ENCODE measurements at places on chromosomes 7 and 10.

DNA sequence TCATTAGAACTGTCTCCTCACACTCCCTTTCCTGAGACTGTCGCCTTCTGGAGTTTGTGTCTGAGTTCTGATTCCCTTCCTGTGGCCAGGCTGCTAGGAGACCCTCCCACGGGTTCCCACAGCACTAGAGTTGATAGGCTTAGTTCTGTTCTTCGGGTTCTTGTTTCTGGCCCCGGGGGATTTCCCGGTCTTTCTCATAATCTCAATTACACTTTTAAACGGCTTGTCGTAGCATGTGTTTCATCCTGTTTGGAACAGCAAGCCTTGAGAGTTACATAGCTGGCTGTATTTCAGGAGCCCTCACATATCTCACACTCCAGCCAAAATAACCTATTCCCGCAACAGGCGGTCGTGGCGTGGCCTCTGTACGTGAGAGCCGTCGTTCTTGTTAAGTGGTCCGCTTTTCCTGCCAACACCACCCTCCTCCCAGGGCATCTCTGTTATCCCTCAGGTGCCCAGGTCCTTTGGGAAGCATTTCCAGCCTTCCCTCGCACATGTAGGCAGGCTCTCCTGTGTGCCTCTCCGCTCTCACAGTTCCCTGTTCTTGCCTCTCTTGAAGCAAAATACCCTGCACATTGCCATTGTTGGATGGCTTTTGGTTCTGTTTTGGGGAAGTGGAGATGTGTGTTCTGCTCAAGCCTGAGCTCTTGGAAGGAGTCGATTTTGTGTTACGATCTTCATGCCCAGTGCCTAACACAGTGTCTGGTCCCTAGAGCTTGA, 46.0 kb downstream of the CDC123 start:
- no peak for DNase-seq

DNA sequence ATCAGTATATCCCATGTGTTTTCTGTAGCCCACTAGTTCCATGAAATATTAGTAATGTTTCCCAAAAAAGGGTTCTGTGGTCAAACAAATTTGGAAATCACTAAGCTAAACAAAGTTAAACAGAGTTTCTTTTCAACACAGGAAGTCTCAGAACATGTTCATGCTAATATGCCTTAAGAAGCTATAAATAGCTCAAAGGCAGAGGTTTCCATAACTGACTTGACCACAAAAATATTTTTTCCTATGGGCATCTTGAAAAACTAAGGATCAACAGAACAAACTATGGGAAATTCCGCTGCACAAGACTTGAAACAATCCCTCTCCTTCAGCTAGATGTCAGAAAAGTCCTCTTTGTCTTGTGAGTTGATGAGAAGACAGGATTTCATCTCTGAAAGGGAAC, 59.7 kb downstream of the SEM1 start:
- no peak for DNase-seq

DNA sequence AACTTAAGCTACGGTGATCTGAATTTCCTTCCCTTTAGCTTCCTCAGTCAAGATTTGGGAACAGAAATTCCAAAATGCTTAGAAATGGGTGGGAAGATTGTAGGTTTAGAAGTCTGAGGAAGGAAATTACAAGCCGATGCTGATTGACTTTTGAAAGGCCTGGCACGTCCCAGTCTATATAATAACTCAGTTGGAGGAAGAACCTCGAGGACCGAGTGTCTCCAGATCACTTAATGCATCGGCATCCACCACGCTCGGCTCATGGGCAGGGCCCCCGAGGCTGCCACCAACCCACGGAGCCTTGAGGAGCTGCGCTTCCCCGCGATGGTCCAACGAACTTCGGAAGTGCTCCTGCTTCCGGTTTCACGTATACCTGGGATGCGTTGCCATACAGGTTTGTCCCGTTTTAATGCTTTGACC, 10.4 kb upstream of the SP8 start:
- DNase-seq = peak; percentile 45

GRCh38 chr7:155574556-155575290, 28.4 kb upstream of the CNPY1 start:
- DNase-seq = no peak

GRCh38 chr7:107564553-107565298, 955 bp downstream of the DUS4L start:
- DNase-seq = no peak

GRCh38 chr7:8152489-8153192, 109.3 kb downstream of the ICA1 start:
- DNase-seq = no peak

DNA sequence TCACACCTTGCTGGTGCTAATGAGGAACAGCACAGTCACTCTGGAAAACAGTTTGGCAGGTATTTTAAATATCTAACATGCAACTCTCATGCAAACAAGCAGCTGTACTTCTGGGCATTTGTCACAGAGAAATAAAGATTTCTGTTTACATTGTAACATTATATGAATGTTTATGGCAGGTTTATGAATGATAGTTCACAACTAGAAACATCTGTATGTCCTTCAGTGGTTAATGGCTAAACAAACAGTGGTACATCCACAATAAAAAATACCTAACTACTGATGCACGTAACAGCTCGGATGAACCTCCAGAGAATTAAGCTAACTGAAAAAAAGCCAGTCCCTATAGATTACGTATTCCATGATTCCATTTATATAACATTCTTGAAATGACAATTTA, 109.6 kb downstream of the GPR37 start:
- DNase-seq = no peak

- no peak for DNase-seq
Observed at GRCh38 chr7:134908289-134908688, 78.0 kb upstream of the AGBL3 start.

DNA sequence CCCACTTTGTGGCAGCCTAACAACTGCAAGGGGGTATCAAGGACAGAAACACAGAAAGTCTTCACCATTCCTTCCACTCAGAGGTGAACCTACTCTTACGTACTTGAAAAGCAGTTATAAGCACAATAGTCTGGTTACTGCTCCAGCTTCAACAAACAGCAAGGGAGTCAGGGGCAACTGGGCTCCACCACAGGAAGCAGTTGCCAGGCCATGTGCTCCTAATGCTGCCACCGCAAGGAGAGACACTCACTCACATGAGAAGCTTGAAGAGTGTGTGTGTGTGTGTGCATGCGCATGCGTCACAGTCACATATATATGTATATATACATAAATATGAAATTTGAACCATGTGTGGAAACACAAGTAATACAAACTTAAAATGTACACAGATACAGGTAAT, 65.5 kb downstream of the GRB10 start:
- DNase-seq = no peak

DNA sequence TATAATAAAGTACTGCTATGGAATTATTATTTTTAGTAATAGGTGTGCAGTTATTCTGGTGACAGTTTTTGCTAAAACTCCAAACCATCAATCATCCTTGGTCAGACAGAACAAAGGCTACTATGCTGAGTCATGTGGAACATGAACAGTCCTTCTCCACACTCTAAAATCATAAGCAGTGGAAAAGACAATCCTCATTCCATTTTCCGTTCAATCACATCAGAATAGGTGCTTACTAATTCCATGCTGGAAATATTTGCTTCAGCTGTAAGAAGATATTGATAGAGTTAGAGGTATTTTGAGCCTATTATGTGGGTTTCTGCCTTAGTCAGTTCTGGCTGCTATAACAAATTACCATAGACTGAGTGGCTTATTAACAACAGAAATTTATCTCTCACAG, 82.9 kb downstream of the FAM13C start:
- DNase-seq = no peak

DNA sequence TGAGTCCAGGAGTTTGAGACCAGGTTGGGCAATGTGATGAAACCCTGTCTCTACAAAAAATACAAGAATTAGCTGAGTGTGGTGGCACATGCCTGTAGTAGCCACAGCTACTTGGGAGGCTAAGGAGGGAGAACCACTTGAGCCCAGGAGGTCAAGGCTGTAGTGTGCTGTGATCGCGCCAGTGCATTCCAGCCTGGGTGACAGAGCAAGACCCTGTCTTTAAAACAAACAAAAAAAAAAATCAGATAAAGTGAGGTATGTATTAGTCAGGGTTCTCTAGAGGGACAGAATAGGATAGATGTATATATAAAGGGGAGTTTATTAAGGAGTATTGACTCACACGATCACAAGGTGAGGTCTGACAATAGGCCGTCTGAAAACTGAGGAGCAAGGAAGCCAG, 101.5 kb upstream of the GPR26 start:
- no peak for DNase-seq

Data from upper lobe of left lung (tissue), 6 donors.